ENCODE measurements at places on chromosomes 2 and 18. TPM values are rescaled to one million over a fixed set of nuclear protein-coding genes. Genes with fewer than 3 reads are reported as not detected.
A peak's percentile ranks its signal among the peaks of the same experiment; 100 is the strongest.

The CDCA7 gene
- total RNA-seq: 1.6 TPM

The INHBB gene
- not detected for total RNA-seq

The DNMT3A gene
- 57.1 TPM for total RNA-seq

The UNC80 gene
- total RNA-seq: not detected

The ARHGEF4 gene
- total RNA-seq: 3.6 TPM

The C2orf81 gene
- total RNA-seq: 2.9 TPM

The SDC1 gene
- not detected for total RNA-seq

The MAB21L4 gene
- total RNA-seq: not detected

GRCh38 chr2:150286730-150287362 is 200.6 kb downstream of the RND3 start:
- H3K36me3 ChIP-seq: no peaks in the 10 kb centered on the region
- H3K27ac ChIP-seq: no peak overlapping the region
- no peak overlapping the region for H3K4me3 ChIP-seq
- H3K4me1 ChIP-seq: no peaks in the 10 kb centered on the region
- H3K27me3 ChIP-seq: no peaks in the 10 kb centered on the region

DNA sequence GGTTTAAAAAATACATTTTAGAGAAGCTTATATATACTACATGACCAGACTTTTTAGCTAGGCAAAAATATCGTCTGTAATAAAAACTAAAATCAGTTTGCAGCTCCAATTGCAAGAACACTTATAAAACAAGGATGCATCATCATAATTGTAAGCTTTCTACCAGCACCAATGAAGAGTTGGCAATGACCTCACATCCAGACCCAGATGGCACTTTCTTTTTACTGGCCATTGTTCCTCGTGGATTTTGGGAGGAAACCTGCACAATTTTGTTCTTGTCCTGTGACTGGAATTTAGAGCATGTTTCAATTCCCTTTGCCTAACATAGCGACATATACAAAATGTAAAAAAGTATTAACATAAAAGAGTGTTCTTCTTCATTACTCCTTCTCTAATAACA is 174.3 kb downstream of the ZNF521 start:
- H3K4me1 ChIP-seq: no peaks in the 10 kb centered on the region
- H3K27me3 ChIP-seq: no peaks in the 10 kb centered on the region
- no peak overlapping the region for H3K27ac ChIP-seq
- no peak for DNase-seq
- H3K4me3 ChIP-seq: no peak overlapping the region

DNA sequence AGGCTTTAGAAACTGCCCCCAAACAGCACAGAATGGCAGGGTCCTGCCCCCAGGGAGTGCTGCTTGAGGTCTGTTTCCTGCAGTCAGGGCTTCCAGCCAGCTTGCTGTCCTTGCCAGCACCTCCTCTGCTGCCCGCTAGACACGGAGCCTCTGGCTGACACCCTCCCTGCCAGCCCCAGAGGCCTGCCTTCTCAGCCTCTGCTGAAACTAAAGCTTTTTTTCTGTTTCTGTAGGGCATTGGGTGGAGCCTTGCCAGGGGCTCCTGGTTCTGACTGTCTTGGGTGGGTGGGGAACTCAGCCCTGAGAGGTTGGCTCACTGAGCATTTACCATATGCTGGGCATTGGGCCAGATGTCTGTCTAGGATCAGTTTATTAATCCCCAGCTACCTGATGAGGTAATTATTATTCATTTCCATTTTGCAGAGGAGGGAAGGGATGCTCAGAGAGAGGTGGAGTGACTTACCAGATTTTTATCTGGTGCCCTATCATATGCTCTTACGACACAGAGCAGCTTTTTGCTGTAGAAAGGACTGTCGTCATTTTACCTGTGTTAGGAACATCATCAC is 35.4 kb downstream of the INPP4A start:
- H3K27me3 ChIP-seq: no peaks in the 10 kb centered on the region
- H3K27ac ChIP-seq: peak overlapping the region; percentile 58
- peak; percentile 40 for DNase-seq
- H3K4me1 ChIP-seq: peaks cover 97% of the 10 kb centered on the region
- no peak overlapping the region for H3K4me3 ChIP-seq
- H3K36me3 ChIP-seq: peaks cover 12% of the 10 kb centered on the region

DNA sequence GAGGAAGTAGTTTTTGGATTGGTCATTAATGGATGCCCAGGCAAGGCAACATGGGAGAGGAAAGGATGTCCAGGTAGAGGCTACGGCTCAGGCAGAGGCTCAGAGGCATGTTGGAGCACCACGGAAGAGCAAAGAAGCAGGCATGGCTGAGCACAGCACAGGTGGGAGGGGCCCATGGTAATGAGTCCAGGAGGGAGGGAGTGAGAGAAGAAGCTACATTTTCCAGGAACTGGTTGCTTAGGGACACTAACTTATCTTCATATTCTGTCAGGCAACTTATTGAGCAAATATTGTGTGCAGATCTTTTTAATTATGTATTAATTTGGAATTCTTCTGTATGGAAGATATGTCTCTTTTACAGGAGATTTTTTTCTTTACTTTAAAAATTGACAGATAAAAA is 42.2 kb downstream of the ARHGEF4 start:
- H3K27ac ChIP-seq: no peak overlapping the region
- no peaks in the 10 kb centered on the region for H3K36me3 ChIP-seq
- H3K4me3 ChIP-seq: no peak overlapping the region
- peaks cover 2% of the 10 kb centered on the region for H3K27me3 ChIP-seq
- no peak for DNase-seq

GRCh38 chr2:239168575-239168974 is 232.2 kb downstream of the HDAC4 start:
- no peaks in the 10 kb centered on the region for H3K27me3 ChIP-seq
- H3K36me3 ChIP-seq: peaks cover 48% of the 10 kb centered on the region
- H3K27ac ChIP-seq: no peak overlapping the region
- DNase-seq: no peak
- no peak overlapping the region for H3K4me3 ChIP-seq
- peaks cover 17% of the 10 kb centered on the region for H3K4me1 ChIP-seq

GRCh38 chr2:85528355-85528754 is 10.6 kb upstream of the MAT2A start:
- no peak for DNase-seq
- no peaks in the 10 kb centered on the region for H3K27me3 ChIP-seq
- no peaks in the 10 kb centered on the region for H3K36me3 ChIP-seq
- H3K4me3 ChIP-seq: no peak overlapping the region

DNA sequence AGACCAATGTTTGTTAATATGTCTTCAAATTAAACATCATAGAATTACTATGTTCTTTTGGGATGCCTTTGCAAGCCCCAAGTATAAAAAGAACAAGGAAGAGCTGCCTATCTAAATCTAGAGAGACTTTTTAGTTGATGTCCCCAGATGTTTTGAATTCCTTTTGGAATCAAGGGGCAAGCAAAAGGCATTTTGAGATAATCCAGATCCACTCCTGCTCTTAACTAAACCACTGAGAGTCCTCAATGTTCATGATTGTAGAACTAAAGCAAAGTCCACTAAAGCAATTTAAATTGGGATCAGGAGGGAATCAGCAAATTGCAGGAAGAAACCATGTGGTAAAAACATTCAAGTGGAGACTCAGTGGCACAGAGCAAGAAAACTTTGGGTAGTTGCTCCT is 558.5 kb upstream of the VRK2 start:
- no peaks in the 10 kb centered on the region for H3K36me3 ChIP-seq
- H3K4me1 ChIP-seq: no peaks in the 10 kb centered on the region
- H3K27ac ChIP-seq: no peak overlapping the region
- H3K27me3 ChIP-seq: no peaks in the 10 kb centered on the region
- DNase-seq: no peak

GRCh38 chr2:215367662-215368492 is 56.0 kb downstream of the ATIC start:
- H3K36me3 ChIP-seq: no peaks in the 10 kb centered on the region
- no peak for DNase-seq
- H3K4me1 ChIP-seq: no peaks in the 10 kb centered on the region
- H3K27me3 ChIP-seq: no peaks in the 10 kb centered on the region
- no peak overlapping the region for H3K27ac ChIP-seq
- H3K4me3 ChIP-seq: no peak overlapping the region

DNA sequence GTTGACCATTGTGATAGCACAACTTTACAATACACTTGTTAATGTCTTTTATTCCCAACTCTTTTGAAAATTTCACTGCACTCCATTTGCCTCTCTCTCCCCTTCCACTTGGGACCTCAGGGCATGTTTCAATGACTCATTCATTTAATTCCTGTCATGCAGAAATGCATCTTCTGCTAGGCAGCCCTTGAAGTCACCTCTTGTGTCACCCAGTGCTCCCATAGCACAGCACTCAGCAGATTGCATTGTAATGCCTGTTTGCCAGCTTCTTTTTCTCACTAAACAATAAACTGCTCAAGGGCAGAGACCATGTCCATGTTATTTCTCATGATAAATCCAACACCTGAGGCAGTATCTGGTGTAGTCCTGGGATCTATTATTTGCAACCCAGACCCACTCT is 85.9 kb upstream of the ACSL3 start:
- DNase-seq: no peak
- H3K4me1 ChIP-seq: no peaks in the 10 kb centered on the region
- H3K36me3 ChIP-seq: no peaks in the 10 kb centered on the region
- H3K4me3 ChIP-seq: no peak overlapping the region

GRCh38 chr2:41141146-41141791 is 689.4 kb upstream of the SLC8A1 start:
- no peak for DNase-seq
- H3K4me3 ChIP-seq: no peak overlapping the region
- no peaks in the 10 kb centered on the region for H3K36me3 ChIP-seq
- H3K27ac ChIP-seq: no peak overlapping the region

DNA sequence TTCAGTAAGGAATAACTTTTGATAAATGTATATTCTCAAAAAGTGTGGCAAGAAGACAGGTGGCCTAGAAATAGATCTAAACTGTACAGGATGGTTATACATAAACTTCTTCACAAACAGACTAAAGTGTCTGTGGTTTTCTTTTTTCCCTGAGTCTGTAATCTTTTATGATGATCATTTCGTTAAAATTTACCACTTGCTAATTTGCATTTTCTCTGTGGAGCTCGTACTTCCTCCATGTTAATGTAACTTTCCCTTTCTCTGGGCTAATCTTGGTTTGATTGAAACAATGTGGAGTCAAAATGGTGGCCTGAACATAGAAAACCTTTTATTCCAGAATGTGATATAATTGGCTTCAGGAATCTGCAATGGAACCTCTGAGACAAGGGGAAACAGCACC is 166.2 kb downstream of the FTCDNL1 start:
- H3K4me1 ChIP-seq: no peaks in the 10 kb centered on the region
- no peak for DNase-seq
- H3K4me3 ChIP-seq: no peak overlapping the region
- no peaks in the 10 kb centered on the region for H3K36me3 ChIP-seq
- no peaks in the 10 kb centered on the region for H3K27me3 ChIP-seq

DNA sequence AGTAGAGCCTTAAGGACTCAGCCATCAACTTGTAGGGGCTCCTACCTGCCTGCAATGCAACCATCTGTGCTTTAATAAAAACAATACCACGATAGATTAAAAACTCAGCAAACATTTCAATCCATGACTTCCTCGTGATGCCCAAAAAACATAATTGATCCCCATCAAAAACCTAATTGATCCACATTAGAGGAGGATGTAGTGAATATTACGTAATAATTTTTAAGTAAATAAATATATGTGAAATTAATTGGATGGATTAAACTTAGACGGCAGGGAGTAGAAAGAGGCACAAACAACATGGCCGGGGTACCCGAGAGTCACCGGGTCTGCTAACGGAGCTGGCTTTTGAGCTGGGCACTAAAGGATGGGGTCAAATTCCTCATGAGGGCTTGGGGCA is 87.3 kb downstream of the ARL4C start:
- no peak for DNase-seq
- H3K27me3 ChIP-seq: no peaks in the 10 kb centered on the region
- no peaks in the 10 kb centered on the region for H3K36me3 ChIP-seq
- peaks cover 14% of the 10 kb centered on the region for H3K4me1 ChIP-seq

- no peaks in the 10 kb centered on the region for H3K4me1 ChIP-seq
- no peak for DNase-seq
- no peak overlapping the region for H3K4me3 ChIP-seq
- H3K27me3 ChIP-seq: no peaks in the 10 kb centered on the region
- H3K27ac ChIP-seq: no peak overlapping the region
Measured at GRCh38 chr18:4960578-4960977, 236.5 kb downstream of the AKAIN1 start.

- H3K36me3 ChIP-seq: no peaks in the 10 kb centered on the region
- H3K27me3 ChIP-seq: no peaks in the 10 kb centered on the region
- no peak overlapping the region for H3K4me3 ChIP-seq
- no peak overlapping the region for H3K27ac ChIP-seq
- DNase-seq: no peak
Measured at GRCh38 chr2:163191372-163191771, 352.8 kb upstream of the KCNH7 start.

DNA sequence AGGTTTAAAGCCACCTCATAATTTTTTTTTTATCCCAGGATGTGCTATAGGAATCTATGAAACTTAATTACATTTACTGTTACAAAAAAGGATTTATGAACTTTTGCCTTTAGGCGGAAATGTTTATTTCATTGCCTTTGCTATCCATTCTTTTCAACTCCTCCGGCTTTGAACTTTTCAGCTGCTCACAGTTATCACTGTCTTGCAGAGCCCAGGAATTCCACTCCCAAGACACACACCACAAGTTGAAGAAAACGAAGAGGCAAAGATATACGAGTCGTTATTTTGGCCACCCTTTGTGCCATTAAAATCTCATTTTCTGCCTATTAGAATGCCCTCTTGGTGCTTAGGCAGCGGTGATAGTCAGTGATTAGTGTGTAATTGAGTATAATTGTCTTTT is 80.0 kb downstream of the PAX3 start:
- H3K27ac ChIP-seq: no peak overlapping the region
- no peak for DNase-seq
- no peaks in the 10 kb centered on the region for H3K27me3 ChIP-seq
- H3K4me1 ChIP-seq: no peaks in the 10 kb centered on the region
- no peaks in the 10 kb centered on the region for H3K36me3 ChIP-seq

DNA sequence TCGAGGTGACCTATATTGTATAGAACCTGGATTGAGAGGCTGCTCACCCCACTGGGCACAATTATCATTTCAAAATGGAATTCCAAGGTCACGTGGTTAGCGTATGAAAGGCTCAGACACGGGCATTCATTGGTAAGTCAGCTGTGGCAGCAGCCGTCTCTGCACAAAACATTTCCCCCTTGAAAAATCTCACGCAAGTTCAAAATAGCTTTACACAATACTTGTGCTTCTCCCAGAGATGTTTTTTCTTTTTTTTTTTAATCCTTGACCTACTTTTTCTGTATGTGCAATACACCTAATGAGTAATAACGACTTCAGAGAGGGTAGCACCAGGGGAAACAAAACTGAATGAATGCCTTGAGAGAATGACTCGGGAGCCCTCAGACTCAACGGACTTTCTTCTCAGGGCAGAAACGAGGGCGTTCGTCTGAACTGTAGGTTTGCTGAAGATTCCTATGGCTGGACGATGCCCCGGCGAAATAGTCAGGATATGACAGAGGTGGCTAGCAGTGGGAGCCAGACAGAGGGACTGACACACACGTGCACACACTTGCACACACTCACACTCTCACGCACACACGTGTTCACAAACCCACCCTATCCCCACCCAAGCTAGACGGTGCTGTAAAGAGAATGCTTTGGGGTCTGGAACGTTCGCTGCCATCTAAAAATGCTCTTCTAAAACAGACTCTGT is 77.8 kb downstream of the PDCL3 start:
- H3K36me3 ChIP-seq: no peaks in the 10 kb centered on the region
- no peak for DNase-seq
- no peak overlapping the region for H3K4me3 ChIP-seq
- no peak overlapping the region for H3K27ac ChIP-seq
- peaks cover 55% of the 10 kb centered on the region for H3K4me1 ChIP-seq

Measured in CD4-positive, alpha-beta T cell (primary cell).